ENCODE measurements at places on chromosomes 12 and 14. TPM values are rescaled to one million over a fixed set of nuclear protein-coding genes. Genes with fewer than 3 reads are reported as not detected.
A peak's percentile ranks its signal among the peaks of the same experiment; 100 is the strongest.

GRCh38 chr12:76312315-76312714 is 35.9 kb downstream of the BBS10 start:
- DNase-seq: no peak

Gene DPPA3
- total RNA-seq: 0.25 TPM

Gene ASCL1
- total RNA-seq: not detected

Gene TRIM9
- total RNA-seq: 1.3 TPM

GRCh38 chr12:946212-946611 is 3.3 kb downstream of the RAD52 start:
- DNase-seq: no peak

GRCh38 chr14:39006721-39007410 is 96.2 kb downstream of the SEC23A start:
- no peak for DNase-seq

GRCh38 chr12:85266356-85266755 is 13.7 kb upstream of the ALX1 start:
- DNase-seq: no peak

Gene KMT2D
- 31.3 TPM for total RNA-seq

GRCh38 chr14:68575426-68575825 is 217.4 kb downstream of the ZFP36L1 start:
- DNase-seq: no peak

Gene CRACR2A
- 1.1 TPM for total RNA-seq

Gene SLC35F4
- total RNA-seq: not detected

DNA sequence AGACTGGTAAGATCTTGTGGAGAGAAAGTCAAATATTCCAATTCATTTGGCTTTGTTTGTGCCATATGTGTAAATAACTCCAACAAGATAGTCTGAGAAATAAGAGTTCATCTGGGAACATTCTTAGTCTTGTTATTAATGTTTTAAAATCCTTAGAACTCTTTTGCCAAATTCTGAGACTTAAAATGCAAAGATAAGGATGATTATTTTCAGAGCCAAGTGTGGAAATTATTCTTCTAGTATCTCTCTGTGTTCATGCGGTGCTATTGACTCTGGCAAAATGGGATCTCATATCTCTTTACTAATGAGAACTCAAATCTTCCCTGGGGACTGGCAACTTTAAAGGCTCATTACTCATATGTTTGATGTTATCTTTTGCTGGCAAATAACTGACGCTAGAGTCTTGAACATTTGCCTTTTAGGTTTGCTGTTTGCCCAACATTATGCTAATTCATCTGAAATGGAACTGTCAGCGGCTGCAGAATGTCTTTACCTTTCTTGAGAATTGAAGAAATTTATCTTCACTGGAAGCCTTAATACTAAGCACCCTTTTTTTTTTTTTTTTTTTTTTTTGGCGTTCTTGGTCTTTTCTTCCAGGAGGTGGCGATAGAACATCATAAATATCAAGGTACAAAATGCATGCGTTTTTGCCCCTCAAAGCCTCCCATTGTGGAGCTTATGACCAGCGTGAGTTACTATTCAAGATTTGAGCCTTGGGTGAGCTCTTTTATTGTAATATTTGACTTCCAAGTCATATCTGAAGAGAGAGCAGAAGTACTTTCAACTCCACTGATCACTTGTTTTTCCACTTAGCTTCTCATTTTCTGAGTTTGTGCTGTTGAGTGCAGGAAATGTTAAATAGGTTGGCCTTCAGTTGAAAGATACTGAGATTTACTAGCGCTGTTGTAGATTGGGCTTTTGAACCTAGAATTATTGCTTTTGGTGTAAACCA is 86.5 kb downstream of the CAND1 start:
- peak; percentile 79 for DNase-seq

Gene C3AR1
- not detected for total RNA-seq

Gene A2M
- total RNA-seq: 0.03 TPM

Data from neural progenitor cell (in vitro differentiated cells).